ENCODE measurements at places on chromosomes 3 and 15.

DNA sequence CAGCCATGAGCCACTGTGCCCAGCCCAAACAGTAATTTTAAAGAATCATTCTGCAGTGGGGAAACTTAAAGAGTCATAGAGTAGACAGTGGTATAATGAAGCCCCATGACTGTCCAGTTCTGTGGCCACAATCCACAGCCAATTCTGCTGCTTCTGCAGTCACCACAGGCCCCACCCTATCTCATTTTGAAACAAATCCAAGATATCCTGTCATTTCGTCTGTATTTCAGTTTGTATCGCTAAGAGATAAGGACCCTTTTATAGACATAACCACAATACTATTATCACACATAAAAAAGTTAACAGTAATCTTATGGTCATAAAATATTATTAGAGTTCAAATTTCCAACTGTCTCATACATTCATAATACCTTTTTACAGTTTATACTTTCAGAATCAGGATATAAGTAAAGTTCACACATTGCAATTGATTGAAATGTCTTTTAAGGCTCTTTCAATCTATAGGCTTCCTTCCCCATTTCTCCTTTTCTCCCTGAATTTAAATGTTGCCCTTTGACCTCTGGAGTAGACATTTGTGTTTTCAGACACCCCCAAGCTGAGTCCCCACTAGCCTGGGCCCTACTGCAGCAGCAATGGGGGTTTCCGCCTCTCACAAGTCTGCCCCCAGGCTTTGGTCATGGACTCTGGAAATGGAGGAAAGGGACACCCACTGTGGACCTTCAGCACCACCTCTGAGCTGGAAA is 4.2 kb upstream of the NUP210 start:
- no peak for DNase-seq

DNA sequence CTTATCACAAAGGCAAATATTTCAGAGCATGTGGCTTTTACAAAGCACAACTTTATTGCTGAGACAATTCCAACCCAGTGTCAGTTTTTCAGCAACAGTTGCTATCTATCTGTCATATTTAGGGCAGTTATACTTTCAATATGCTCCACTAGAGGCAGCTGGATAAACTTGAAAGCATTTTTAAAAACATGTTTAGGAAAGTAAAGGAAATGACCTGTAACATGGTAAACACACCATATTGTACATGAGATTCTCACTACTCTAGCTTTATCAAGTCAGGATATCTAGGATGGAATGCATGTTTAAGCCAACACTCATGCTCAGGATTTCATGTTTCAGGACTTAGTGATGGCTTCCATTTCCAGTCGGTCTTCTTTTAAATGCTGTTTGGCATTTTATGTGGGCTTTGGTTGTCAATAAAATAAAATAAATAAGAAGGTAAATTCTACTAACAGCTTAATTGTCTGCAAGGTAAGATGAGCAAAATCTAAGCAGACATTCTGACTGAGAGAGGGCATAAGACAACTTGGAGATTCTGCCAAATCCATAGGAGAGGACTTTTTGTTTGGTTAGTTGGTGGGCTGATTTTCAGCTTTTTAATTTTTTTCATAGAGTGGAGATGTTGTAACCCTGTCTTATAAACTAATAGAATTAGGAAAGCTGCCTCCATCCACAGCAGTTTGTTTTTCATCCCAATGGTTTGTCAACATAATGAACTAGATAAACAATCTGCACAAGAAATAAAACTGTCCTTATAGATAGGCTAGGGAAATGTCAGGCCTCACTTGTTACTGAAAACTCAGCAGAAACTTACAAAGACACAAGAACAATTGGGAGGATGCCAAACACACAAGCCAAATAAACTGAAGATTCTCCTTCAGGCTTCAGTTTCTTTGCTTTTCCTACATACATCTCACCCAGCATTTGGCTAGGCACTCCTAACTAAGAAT is 63.4 kb upstream of the CPB1 start:
- no peak for DNase-seq

DNA sequence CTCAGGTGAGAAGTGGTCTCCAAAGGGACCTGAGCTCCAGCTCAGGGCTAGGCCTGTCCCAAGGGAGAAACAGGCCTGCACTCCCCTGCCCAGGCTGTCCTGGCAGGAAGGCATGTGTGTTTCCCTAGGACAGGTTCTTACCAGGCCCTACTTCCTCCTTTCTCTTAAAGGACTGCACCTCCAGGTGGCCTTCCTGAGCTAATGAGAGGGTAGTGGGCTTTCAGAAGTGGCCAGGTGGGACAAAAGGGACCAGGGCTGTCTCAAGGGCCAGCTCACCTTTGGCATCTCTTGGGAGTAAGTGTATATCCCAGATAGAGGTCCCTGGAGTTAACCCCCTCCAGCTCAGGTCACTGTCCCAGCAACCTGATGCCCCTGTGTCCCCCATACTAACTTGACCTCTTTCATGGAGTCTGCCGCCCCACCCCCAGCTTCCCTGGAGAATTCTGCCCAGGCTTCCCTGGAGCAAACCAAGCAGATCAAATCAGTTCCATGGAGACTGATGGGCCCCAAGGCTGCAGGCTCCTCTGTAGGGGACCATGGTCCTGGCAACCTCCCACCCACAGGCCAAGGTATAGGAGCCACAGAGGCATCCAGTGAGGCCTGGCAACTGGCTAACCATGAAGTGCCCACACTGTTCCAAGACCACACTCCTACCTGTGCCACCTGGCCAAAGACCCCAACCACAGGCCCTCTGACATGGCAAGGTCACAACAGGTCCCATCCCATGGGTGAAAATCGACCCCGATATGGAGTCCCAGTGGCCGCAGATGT is 67.6 kb downstream of the ZNF445 start:
- DNase-seq, result no peak

DNA sequence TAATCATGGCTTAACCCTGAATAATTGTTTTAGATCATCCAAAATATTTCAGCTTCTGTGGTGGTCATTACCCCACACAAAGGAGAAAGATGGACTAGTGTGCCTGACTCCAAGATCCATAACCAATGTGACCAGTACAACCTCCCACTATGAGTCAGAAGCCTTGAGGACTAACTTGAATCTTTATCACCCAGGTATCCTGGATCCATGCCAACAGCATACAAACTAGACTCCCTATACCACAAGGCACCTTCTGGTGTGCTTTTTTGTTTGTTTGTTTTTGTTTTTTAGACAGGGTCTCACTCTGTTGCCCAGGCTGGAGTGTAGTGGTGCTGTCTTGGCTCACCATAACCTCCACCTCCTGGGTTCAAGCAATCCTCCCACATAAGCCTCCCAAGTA is 317.7 kb downstream of the VPS13C start:
- DNase-seq, result no peak

GRCh38 chr15:54149115-54149531 is 170.9 kb downstream of the UNC13C start:
- DNase-seq, result peak; percentile 1

- no peak for DNase-seq
Measured at GRCh38 chr3:70570584-70570983, 258.1 kb upstream of the MDFIC2 start.

GRCh38 chr3:149142682-149143081 is 13.2 kb downstream of the HPS3 start:
- no peak for DNase-seq

GRCh38 chr3:46908294-46908985 is 30.9 kb downstream of the PTH1R start:
- DNase-seq, result peak; percentile 79

DNA sequence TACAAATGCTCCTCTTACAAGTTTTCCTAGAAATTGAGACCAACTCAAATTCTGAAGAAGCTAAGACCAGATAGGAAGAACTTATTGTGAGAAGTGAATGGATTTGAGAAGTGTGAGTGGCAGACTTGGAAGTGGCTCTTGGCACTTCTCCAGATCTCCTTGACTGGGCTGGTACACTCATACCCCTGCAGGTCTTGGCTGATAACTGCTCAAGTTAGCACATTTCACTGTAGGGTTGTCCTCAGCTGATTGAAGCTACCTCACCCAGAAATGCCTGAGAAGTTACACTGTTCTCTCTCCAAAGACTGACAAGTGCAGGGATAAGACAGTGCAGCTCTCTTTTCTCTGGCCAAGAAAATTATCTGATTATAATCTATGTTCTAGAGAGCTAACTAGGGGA is 16.5 kb upstream of the CLDN1 start:
- DNase-seq, result peak; percentile 44

DNA sequence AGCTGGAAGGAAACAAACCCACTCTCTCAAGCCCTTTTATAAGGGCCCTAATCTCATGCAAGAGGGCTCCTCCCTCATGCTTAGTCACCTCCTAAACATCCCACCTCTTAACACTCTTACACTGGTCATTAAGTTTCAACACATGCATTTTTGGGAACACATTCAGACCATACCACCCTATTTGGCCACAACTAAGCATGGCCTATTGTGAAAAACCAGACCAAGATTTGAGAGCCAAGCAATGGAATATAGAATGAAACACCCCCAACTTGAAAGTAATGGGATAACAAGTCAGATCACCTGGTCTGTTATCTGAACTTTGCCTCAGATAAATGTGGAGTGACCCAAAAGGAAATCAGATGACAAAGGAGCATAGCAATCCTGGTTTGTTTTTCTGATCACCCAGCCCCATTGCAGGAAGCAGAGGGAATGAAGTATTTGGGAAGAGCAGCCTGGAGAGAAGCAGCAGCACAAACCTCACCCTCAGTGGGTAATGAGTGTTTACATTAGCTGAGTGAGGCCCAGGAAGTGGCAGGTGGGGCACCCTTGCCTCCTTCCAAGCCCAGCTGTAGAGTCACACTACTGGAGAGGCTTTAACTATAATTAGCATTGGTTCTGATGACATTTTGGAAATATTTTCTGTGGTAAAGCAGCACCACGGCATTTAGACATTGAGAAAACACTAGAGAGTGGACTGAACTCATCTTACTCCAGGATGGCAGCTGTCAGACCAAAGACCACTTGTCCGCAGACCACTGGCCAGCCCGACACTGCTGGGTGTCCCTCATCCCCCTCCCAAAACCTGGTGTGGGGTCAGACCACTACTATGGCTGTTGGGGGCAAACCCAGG is 48.8 kb upstream of the PRTG start:
- DNase-seq, result peak; percentile 85

GRCh38 chr3:15332405-15333098 is at the start of gene SH3BP5:
Gene SH3BP5, minus strand, starts transcription at chr3:15332586. Its CDS starts 178 bp downstream, at chr3:15332408.
- peak; percentile 71 for DNase-seq

GRCh38 chr3:141413391-141413790 is 45.1 kb downstream of the ZBTB38 start:
- no peak for DNase-seq

GRCh38 chr3:172098698-172099494 is 59.5 kb downstream of the FNDC3B start:
- no peak for DNase-seq

DNA sequence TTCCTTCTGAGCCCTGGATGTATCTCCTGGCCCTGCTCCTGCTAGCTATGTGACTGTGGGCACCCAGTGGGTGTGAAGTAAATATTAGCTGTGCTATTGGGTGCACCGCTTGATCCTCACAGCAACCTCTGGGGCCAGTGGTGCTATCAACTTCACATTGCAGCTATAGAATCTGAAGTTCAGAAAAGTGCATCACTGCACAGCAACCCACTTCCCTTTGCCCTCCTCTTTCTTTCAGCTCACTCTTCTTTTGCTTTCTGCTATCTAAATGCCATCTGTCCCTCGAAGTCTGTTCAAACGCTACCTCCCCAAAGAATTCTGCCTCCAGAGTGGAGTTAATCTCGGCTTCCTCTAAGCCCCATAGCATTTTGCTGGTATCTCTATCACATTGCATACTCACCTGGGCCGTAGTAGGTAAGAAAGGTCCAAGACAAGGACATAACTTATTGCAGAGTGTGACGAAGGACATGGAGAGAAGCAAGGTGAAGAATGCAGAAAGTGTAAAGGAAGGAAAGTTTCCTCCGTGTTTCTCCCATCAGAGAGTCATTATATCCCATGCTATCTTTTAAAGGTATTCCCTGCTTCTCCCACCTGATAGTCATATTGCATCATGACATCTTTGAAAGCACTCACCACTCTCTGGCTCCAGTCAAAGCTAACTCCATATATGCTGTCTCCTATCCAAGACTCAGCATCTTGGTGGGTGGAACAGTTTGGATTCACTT is 57.1 kb upstream of the BCL6 start:
- DNase-seq, result no peak

GRCh38 chr3:188156056-188156455 is 2.1 kb downstream of the LPP start:
- no peak for DNase-seq

- peak; percentile 12 for DNase-seq
Measured at GRCh38 chr15:29731865-29732264, 90.4 kb downstream of the TJP1 start.

DNA sequence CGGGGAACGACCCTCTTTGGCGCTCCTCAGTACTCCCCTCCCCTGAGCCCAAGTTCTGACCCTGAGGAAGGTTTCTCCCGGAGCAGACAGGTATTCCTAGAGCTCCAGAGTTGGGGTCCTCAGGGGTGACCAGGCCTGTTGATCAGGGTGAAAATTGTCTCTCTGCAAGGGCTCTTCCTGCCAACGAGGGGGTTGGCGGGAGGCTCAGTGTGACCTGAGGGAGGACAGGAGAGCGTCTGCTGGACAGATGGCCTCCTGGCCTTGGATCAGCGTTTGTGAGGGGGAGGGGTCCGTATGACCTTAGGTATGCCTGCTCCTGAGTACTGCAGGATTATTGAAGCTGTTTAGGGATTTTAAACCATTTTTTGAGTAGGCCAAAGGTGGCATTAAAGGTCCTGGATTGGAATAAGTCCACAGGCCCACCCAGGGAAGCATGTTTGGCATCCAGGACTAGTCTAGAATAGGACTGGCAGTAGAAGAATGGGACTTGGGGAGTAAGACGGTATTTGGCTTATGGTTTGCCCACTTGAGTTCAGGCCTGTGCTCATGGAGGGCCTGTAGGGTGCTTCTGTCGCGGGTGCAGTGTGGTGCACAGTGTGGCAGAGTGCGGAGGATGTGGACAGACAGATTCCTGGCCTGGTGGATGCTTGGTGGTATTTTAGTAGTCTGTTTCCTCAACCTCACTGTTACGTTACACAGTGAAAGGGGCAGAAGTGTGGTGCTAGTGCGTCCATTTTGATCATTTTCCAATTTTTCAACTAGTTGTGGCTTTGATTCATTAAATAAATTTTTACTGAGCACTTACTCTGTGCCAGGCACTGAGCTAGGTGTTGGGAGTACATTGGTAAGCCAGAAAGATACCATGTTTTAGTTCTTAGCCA is 959 bp downstream of the ZNF592 start:
- DNase-seq, result peak; percentile 27

DNA sequence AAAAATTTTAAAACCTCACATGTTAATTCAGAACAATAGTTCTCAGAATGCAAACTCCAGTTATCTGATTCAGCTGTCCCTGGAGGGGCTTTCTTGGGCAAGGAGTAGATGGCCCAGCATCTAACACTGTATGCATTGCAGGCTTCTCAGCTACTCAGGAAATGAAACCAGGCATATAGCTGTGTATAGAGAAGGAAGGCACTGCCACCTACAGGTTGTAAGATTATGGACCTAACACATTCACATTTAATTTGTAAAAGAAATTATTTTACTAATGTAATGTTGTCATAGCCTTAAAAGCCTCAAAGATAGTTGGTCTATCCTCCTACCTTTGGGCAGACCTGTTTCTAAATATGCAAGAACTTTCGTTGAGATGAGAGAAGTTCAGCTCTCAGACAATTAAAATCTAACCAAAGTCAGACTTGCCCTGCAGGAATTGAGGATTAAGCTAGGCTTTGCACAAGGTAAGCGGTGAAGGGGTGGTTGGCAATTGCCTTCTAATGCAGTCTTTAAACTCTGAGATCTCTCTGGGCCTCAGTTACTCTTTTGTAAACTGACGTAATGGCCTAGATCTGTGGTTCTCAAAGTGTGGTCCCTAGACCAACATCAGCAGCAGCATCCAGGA is 132.8 kb upstream of the SLC24A5 start:
- peak; percentile 68 for DNase-seq

All from iris pigment epithelial cell (primary cell).